ENCODE measurements at places on chromosomes 5 and 9.
A peak's percentile ranks its signal among the peaks of the same experiment; 100 is the strongest.

- no peak for DNase-seq
Observed at GRCh38 chr5:39137819-39138451, 63.7 kb upstream of the RICTOR start.

DNA sequence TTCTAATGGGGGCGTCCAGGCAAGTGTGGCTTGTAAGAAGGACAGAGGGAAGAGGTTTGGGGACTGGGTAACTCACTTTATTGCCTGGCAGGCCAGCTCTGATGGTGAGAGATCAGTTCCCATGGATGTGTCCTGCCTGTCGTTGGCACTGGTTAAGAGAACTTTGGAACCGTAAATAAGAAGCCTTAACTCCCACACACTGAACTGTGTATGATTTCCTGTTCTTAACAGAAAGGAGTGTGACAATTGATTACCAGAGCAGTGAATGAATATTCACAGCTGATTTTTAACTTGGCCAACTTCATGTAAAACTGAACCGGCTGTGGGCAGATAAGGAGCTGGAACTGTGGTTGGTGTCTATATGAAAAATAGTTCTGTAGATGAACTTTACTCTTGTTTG, 63.2 kb downstream of the MEGF10 start:
- DNase-seq = peak; percentile 25

GRCh38 chr5:168807287-168807686, 228.1 kb upstream of the PANK3 start:
- no peak for DNase-seq

DNA sequence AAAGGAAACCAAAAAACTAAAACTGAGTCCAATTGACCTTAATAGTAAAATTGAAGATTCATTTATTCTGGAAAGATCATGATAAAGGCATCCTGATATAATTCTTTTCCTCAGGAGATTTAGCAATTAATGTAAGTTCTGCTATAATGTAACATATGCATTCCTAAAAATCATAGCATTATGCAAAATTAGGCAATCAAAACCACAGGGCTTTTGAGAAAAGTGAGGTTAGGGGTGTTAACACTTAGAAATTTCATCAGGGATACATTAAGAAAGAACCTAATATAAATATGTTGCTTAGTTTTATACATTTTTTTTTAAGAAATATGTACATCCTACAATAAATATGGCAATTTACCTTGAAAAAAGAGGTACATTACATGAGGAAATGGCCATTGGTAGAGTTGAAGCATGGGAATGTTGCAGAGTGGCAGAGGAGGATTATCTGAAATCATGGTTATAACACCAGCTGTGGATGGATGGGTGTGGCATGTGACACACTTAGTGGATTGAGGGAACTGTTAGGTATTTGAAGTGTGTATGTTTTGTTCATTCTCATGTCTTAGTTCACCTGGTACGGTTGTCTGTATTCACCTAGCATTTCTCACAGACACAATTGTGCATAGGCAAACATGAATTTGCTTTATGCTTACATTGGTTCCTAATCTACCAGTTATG, 51.1 kb downstream of the CCNH start:
- no peak for DNase-seq

DNA sequence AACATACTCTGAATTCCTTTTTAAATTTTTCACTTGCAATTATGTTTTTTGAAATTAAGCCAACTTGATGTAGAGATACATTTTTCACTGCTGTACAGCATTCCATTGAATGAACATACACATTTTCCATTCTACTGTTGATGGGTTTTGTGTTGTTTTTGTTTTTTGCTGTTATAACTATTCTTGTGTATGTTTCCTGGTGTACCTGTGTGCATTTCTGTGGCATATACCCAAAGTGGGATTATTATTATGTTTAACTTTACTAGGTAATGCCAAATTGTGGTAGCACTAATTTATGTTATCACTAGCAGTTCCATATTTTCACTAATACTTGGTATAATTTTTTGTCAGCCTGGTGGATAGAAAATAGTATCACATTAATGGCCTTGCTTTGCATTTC, 2.7 kb downstream of the RFESD start:
- no peak for DNase-seq

DNA sequence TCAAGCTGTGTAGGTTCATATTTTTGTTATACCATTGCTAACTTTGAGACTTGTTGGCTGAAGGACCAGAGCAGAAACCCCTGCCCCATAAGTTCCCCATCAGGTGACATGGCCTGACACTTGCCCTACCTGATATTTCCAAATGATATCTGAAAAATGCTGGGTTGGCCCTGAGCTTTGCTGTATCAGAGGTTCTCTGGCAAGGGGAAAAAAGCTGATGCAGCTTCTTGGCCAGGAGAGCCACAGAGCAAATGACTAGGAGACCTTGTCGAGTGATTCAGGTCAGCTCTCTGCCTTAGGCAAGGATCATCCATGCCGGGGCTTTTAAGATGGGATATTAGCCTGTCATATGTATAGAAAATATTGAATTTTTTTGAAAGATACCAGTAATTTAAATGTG, 2.9 kb upstream of the MEGF9 start:
- DNase-seq = no peak

DNA sequence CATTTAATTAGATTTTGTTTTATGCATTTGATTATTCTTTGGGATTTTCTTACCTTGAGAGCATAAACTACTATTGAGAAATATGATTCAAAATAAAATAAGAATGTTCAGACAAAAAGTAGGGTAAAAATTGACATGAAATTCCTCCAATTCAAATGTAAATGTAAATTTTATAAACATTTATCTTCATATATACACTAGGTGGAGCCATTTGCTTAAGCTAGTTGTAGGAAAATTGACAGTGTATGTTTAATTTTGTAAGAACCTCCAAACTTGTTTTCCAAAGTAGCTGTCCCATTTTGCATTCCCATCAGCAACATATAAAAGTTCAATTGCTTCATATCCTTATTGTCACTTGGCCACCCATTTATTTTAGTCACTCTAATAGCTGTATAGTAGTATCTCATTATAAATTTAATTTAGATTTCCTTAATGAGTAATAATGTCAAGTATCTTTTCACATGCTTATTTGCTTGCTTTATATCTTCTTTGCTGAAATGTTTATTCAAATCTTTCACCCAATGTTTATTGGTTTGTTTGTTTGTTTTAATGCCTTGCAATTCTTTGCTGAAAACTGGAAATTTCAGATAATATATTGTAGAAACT, 37.6 kb upstream of the SLCO6A1 start:
- DNase-seq = no peak

DNA sequence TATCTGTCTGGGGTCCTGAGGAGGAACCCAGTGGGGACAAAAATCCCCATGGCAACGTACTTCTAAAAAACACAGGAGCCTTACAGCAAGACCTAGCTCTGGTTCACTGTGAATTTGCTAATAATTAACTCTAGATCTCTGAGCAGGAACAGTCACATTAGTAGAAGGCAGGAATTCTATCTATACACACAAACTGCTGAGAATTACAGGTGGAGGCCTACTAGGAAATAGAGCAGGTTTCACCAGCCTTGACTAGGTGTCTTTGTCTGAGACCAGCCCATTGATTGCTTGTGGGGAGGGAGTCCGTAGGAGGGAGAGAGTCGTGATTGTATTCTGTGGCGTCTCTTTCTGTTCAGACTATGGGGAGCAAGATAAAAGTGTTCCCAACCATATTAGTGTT, 44.8 kb downstream of the PRLR start:
- peak; percentile 57 for DNase-seq

- no peak for DNase-seq
Observed at GRCh38 chr5:53906736-53907135, 346.3 kb downstream of the NDUFS4 start.

GRCh38 chr5:7742241-7742656, 108.7 kb downstream of the CFAP90 start:
- DNase-seq = no peak

- DNase-seq = no peak
Observed at GRCh38 chr5:66829358-66829674, 233.1 kb downstream of the MAST4 start.

- peak; percentile 48 for DNase-seq
Observed at GRCh38 chr9:114612272-114612923, 1.3 kb downstream of the TMEM268 start.
